ENCODE measurements at places on chromosomes 5 and 9.
A peak's percentile ranks its signal among the peaks of the same experiment; 100 is the strongest.

GRCh38 chr5:147704544-147704943 is 78.0 kb downstream of the JAKMIP2 start:
- no peak for DNase-seq

DNA sequence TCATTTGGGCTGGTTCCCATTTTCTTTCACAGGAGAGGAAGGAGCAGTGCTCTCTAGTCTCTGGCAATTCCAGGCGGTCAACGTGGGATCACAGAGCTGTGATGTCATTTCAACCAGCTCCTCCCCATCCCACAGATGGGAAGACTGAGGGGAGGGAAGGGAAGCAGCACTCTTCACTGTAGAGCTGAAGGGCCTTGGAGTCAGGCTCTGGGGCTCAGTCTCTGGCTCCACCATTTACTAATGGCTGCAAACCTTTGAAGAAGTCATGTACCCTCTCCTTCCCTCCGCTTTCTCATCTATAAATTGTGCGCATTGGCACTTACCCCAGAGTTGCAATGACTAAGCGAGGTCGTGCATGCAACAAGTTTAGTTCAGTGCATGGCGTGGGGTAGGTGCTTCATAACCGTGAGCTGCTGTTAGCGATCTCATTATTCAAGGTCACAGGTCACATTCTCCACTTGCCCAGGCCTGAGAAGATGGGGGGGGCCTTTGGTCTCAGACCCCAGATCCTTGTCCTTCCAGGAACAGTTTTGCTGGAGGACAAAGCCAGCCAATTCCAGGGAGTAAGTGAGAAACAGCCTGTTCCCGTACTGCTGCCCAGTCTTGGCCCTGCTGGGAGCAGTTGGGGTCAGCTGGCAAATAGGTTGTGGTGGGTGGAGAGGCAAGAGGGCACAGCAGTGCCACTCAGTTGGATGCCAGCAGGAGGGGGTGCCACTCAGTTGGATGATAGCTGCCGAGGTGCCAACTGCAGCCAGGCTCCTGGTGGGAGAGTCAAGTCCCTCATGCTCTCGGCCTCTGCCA is 136.7 kb downstream of the RGS3 start:
- DNase-seq = no peak

DNA sequence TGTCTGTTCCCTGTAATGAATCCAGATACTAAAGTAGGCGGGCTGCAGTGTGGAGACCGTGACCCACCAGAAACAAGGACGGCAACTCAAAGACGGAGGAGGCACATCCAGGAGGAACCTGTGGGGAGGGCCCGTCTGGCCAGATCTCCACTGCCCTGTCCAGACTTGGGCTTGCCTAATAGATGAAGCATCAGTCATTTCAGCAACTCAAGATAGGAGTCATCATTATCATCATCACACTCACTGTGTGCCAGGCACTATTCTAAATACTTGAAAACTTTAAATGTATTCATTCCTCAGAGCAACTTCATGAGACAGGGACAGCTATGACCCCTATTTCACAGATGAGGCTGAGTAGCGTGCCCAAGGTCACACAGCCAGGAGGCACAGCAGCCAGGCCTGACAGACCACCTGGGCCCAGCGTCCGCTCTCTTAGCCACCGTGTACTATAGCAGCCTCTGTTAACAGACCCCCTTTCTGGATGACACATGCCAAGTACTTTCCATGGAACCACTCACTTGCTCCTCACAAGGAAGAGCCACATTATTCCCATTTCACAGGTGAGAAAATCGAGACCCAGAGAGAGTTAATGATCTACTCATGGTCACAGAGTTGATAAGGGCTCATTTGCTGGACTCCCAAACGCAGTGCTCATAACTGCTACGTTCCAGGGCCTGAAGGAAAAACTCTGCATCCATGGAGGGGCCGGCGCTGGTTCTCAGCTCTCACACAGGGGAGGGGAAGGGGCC is 4.9 kb upstream of the IL4 start:
- no peak for DNase-seq

GRCh38 chr5:64603676-64604075 is 86.6 kb upstream of the SHISAL2B start:
- DNase-seq = no peak

DNA sequence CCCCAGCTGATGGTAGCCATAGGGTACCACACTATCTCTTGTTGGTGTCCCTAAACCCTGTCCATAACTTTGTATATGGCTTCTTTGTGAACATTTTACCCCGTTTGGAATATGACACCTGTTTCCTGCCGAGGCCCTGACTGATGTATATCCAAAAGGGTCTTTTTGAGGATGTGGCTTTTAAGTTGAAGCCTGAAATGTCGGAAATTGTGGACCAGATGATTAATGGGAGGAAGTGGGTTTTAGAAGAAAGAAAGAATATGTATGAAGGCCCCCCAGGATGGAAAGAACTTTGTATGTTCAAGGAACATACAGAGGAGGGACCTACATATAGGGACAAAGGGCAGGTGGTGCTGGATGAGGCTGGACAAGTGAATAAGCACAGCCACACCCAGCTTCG is 16.7 kb upstream of the TNFSF8 start:
- no peak for DNase-seq

GRCh38 chr5:36537724-36538123 is 68.7 kb upstream of the SLC1A3 start:
- DNase-seq = no peak

DNA sequence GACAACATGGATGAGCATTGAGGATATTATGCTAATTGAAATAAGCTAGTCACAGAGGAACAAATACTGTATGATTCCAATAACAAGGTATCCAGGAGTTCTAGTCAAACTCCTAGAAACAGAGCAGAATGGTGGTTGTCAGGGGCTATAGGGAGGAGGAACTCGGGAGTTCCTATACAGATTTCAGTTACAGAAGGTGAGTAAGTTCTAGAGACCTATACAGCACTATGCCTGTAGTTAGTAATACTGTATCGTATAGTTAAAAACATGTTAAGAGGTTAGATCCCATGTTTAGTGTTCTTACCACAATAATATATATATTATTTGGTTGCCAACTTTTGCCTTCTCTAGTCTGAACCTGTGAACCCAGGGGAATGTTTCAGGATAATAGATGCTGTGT is 7.9 kb upstream of the OXCT1 start:
- DNase-seq = no peak

- DNase-seq = no peak
These were observed 644.2 kb upstream of the CDH9 start for GRCh38 chr5:27682600-27682999.

DNA sequence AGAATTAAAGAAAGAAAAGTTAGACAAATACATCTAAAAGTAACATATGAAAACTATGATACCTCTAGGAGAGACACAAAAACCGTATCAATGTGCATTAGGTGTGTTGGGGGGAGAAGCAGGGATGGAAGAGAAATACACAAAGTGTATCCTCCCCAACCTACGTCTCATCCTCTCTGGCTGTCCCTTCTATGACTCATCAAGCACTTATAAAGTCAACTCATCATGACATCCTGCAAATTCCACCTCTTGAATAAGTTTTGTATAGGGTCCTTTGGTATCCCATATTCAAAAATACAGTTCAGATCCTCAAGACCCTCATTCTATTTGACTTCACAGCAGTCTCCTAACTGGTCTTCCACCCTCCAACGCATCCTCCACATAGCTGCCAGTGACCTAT is 917.6 kb upstream of the DMAC1 start:
- DNase-seq = no peak

DNA sequence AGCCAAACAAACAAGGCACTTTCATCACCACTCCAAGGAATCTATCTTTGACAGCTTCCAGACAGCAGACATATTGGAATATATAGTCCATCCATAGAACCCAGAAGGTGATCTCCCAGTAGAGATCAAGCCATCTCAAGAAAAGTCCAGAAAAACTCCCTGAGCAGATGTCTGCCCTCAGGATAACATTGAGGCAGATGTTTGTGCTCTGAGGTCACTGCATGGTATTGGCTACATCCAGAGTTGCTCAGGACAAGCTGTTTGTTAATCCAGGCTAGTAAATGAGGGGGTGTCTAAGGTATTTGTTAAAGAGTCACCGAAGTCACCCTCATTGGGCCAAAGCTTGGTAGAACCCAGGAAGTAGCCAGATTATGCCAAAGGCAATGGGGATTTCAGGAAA is 556.3 kb upstream of the KLF4 start:
- no peak for DNase-seq

DNA sequence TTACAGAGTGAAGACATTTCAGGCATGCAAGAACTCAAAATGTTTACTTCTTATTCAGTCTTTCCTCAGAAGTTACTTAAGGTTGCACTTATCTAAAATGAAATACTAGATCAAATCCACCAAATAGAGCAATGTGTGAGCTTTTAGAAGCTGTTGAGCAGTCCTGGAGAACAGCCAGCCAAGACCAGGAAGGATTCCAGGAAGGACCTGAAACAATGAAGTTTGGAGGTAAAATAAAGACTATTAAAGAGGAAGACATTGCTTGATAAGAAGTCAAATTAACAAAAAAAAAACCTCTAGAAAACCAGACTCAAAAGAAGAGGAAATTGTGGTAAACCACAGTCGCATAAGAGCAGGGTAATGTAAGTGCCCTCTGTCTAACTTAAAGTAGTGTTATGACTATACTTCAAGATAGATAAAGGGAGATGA is 156.2 kb upstream of the S1PR3 start:
- DNase-seq = no peak

DNA sequence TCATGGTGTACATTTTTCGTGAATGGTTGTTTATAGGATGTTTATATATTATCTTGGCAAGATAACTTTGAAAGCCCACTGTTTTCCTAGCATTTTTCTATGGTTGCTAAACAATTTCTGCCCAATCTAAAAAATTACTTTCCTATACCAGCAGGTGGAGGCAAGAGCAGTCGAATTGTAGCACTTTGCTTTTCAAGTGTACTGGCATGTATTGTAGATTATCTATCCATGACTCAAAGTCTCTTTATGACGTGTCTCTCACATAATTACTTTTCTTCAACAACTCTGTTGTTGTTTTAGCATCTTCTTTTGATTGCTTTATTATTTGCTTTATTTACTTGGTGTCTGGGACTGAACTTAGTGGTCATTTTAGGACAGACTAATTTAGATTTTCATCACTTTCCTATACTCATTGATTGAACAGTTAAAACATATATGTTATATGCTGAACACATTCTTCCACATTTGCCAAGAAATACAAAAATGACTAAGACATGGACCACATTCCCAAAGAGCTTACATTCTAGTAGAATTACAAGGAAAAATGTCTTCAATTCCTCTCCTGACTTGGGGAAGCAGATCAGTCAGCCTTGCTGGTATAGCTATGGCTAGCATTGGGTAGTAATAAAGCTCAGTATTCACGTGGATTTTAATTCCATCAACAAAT is 20.7 kb downstream of the NLN start:
- DNase-seq = peak; percentile 11

GRCh38 chr5:2921651-2922050 is 170.2 kb upstream of the IRX2 start:
- no peak for DNase-seq

DNA sequence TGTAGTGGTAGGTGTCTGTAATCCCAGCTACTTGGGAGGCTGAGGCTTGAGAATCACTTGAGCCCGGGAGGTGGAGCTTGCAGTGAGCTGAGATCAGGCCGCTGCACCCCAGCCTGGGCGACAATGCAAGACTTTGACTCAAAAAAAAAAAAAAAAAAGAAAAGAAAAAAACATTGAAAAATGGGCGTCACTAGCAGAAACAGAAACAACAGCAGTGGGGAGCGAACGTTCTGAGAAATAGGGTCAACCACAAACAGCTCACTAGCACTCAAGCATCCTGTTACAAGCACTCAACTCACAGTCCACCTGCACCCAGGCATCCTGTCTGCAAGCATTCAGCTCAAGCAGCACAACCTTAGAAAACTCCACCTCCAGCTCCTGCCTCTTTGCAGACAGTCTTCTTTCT is 17.2 kb downstream of the TRIM14 start:
- DNase-seq = peak; percentile 39

- no peak for DNase-seq
These were observed 13.7 kb upstream of the GRIA1 start for GRCh38 chr5:153476767-153477166.

DNA sequence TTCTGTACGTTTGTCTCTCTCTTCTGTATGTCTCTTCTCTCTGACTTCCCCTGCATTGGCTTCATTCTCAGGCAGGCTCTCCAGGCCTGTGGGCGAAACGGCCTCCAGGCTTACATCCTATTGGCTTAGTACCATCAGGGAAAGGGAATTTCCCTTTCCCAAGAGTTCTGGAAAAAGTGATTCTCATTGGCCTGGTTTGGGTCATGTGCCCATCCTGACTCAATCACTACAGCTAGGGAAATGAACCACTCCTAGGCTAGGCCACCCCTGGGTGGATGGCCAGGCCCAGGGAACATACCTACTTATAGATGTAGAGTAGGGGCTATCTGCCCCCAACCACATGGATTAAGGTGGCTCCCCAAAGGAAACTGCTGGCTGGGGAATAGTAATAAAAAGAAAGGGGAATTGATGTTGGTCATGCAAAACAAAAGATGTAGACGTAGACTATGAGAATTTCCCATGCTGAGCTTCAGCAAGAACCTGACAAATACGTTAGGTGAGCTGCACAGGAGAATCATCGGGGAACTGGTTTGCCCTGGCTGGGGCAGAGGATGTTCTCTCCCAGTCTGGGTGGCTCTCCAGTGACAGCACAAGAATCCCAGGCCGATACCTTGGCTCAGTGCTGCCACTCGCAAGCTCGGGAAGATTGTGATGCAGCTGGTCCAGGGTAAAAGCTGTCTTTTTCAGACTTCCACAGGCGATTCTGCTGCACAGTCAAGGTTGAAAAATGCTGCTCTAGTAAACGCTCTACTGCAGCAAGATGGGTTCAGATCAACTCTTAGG is 3.7 kb upstream of the EGR1 start:
- DNase-seq = no peak

DNA sequence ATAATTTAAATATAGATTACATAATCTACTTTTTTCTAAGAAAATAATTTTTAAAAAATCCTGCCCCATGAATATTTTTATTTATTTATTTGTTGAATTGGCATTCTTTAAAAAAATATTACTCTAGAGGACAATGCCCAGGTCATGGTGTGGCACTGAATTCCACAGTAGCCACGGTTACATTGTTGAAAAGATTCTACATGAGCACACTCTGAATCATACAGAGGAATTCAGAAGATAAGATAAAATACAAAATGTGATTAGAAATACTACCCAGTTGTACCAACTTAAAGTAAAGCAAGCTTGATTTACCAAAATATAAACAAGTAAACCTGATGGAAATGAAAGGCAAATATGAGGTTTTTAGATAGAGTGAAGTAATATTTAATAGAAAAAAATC is 183.7 kb downstream of the HCN1 start:
- no peak for DNase-seq

DNA sequence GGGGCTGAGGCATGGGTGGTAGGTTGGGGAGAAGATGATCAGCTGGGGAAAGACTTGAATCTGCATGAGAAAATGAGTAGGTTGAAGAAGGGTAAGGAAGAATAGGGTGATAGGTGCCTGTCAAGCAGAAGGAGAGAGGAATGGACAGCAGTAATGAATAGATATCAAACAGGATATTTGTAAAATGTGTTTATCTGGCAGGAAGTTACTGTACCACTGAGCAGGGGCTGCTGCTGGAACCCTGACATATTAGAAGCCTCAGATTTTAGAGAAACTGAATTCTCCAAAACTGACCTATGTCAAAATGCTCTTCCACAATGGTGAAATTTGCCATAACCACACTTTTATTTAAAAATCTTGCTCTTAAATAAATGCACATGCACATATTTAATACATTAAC is 41.0 kb downstream of the CCDC192 start:
- DNase-seq = no peak

GRCh38 chr5:79509244-79509885 is 4.6 kb downstream of the HOMER1 start:
- no peak for DNase-seq

All from NCI-H1105 treated with DMSO at 0.1 percent for 48 hours (cell line).